ENCODE measurements at places on chromosomes 6 and 20.

DNA sequence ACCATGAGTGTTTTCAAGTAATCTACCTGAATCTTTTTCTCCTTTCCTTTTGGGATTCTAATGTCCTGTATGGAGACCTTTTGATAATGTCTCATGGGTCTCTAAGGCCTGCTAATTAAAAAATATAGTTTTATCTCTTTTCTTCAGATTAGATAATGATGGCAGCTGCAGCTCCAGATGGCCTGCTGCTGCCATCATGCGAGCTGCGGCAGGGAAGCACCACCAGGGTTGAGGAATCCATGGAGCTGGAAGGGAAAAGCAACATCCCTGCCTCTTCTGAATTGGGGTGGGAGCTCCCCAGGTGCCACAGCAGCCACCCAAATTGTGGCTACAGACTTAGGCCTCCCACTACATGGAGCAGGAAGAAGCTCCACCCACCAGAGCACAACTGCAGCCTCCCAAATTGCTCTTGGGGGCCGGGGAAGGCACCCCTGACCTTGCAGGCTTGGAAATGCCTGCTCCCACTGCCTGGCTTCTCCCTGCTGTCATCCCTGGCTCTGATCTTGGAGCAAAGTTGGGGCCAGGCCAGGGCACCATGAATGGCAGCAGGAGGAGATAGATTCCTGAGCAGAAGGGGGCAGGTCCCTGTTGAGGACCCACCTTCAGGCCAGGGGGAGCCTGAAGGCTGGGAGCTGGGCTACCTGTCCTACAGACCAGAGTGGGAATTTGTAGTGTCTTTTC is 189.6 kb upstream of the MAN1A1 start:
- DNase-seq: no peak

DNA sequence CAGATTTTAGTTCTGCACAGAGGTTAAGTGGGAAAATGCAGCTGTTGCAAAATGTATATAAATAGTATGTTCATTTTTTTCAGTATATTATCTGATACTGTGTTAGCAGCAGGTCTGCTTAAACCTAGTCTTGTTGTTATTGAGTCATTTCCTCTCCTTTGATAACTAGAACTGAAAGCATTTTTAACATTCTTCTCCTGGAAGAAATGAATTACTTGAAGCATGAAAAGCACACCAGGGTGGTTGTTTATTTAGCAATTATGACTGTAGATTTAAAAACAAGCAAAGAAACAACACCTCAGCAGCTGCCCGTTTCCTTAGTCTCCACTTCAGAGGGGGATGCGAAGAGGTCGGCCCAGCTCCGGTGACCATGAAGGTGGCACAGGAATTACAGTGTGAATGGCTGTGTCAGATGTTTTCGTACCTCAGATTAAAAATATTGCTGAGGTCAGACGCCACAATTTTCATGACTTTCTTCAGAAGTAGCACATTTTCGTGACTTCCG is 53.5 kb downstream of the GOPC start:
- DNase-seq: peak; percentile 63

- no peak for DNase-seq
Observed at GRCh38 chr6:97594844-97595243, 311.8 kb upstream of the MMS22L start.

DNA sequence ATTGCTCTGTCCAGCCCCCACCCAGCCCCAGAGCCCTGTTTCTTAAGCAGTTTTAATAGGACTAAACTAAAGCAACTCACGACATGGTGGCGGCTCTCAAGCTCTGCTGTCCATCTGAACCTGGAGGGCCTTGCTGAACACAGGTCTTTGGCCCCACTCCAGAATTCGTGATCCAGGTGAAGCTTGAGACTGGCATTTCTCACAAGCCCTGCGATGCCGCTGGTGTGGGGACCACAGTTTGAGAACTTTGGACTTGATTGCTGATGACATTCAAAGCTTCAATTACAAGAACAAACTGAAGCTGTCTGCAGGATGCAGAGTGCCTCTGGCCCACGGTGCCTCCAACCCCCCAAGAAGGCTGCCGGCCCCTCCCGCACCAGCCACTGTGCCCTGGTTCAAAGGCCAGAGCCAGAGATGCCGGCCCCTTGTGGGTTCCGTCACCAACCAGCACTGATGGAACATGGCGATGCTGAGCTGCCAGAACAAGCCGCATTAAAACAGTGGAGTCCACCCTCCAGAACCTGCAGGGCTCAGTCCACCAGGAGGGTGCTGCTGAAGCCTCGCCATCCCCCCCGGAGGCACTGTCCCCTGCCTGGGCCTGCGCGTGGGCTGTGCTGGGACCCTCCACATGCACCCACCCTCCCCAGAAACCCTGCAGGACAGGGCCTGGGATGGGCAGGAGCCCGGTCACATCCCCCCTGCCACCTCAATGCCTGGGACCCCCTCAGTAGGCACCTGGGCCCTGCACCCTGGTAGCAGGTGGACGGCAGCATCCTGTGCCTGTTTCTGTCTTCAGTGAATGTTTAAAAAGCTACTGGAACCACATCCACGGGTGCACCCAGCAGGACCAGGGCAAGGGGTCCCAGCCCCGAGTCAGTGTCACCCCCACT is 101.1 kb downstream of the PSMB1 start:
- DNase-seq: no peak

DNA sequence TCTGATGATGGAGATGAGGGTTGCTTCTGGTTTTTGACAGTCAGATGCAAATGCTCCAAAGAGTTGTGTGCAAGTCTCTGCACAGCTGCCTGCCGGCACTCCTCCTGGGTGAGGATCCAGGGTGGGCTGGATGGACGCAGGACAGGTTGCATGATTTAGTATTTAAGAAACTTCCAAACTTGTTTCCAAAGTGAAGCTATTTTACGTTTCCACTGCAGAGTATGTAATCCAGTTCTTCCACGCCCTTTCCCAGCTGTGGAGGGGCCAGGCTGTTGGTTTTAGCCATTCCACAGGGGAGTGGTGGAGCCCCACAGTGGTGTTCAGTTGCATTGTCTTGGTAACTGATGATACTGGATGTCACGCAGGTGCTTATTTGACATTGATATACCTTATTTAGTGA is 157.3 kb downstream of the THBS2 start:
- no peak for DNase-seq

Measured in glomerular endothelial cell (primary cell).